SK-N-MC (cell line): ENCODE measurements at places on chromosomes 6 and 20.

DNA sequence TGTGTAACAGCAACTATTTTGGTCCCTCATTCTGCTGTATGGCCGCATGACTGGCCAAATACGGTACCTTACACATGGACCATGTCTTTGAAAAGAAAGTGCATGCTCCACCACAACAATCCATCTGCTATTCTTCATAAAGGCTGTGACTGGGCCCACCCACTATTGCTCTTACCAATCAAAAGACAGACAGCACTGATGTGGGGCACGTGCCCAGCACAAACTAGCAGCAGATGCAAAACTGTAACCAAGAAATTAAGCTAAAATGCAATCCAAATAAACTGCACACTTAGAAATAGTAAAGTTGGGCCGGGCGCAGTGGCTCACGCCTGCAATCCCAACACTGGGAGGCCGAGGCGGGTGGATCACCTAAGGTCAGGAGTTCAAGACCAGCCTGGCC lies 20.5 kb downstream of the MDN1 start:
- DNase-seq = no peak

GRCh38 chr20:6228302-6228843 lies 105.5 kb upstream of the FERMT1 start:
- no peak for DNase-seq

DNA sequence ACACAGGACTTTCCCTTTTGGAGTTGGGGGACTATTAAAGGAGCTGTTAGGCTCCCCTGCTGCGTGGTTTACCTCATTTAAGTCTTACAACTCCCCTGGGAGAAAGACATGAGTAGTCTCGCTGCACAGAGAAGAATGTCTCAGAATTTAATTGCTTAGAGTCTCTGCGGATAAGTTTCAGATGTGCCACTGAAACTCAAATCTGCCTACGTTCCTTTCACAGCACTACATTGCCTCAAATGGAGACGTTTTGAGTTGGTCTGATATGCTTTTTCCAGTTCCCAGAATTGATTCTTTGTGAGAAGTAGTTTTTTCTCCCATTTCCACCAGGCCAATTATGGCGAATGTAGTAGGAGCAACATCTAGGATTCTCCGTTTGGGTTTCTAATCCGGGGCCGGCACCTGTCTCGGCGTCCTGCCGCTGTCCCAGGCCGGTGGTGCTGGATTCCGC lies 532 bp upstream of the SLC35F1 start:
- no peak for DNase-seq

GRCh38 chr6:38784506-38785235 lies 69.6 kb downstream of the DNAH8 start:
- DNase-seq = no peak

DNA sequence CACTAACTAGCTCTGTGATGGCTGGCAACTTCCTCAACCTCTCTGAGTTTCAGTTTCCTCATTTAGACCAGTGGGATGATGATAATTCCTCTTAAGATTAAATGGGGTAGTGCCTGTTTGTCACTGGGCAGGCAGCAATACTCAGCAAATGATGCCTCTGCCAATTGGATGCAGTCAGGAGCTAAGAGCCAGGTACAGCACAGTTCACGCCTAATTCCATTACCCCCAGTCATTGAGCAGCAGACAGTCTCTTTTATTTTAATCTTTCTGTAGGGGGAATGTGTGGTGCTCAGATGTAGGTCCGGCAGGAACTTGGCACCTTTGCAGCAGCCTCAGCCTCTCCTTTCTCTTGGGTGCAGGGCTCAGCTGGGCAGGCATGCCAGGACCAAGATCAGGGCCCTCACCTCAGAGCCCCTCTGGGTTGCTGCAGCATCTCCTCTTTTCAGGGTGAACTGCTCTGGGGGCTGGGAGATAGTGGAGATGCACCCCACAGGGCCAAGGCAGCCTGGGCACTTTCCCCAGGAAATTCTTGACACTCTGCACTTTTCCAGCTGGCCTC lies 243.8 kb downstream of the LRFN2 start:
- DNase-seq = no peak

DNA sequence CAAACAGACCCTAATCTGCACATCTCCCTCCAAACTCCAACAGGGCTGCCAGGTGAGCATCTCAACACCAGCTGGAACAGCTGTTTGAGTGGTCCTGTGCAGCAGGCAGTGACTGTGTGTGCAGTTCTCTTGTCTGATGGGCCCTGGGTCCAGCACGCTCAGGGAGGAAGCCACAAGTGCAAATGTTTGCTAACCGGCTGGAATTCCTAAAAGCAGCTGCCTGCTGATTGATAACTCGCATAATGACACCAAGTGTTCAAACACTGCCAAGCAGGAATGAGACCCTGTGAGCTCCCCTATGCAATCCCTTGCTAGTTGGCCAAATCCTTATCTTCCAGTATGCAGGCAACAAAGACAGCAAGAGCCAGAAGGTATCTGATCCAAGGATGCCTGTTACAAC lies 650.6 kb downstream of the CBLN4 start:
- no peak for DNase-seq

- no peak for DNase-seq
Measured at GRCh38 chr20:58109918-58110635, 118.4 kb downstream of the ANKRD60 start.

GRCh38 chr20:62215991-62216635 lies 4.0 kb downstream of the HRH3 start:
- no peak for DNase-seq

DNA sequence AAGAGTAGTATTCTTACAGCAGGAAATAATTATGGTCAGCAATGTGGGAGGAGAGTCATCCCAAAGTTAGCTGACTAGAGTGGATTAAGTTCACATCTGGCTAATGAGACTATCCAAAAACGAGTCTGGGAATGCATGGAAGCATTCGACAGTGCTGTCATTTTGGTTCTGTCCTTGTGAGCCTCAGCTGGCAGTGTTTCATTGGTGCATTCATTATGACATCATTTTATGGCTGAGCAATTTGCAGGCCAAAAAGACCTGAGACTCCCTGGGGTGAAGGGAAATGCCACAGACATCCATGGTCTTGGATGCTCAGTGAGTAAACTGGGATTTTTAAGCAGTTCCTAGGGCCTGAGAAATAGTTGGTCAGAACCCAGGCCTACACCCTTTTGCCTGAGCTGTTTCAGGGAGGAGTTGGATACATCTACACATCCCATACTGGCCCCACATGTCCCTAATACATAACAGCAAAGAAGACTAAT lies 196.4 kb upstream of the CCN2 start:
- no peak for DNase-seq

- DNase-seq = no peak
Measured at GRCh38 chr20:43545837-43546578, 12.8 kb upstream of the SGK2 start.

GRCh38 chr6:40326714-40327421 lies 260.3 kb downstream of the LRFN2 start:
- DNase-seq = no peak

- DNase-seq = no peak
Measured at GRCh38 chr6:43867996-43868395, 98.0 kb downstream of the VEGFA start.

GRCh38 chr20:46253391-46253790 lies 54.9 kb downstream of the CDH22 start:
- DNase-seq = no peak

GRCh38 chr6:35708585-35708984 lies 19.9 kb upstream of the FKBP5 start:
- no peak for DNase-seq

- DNase-seq = no peak
Measured at GRCh38 chr6:91278416-91278815, 691.5 kb upstream of the MAP3K7 start.

DNA sequence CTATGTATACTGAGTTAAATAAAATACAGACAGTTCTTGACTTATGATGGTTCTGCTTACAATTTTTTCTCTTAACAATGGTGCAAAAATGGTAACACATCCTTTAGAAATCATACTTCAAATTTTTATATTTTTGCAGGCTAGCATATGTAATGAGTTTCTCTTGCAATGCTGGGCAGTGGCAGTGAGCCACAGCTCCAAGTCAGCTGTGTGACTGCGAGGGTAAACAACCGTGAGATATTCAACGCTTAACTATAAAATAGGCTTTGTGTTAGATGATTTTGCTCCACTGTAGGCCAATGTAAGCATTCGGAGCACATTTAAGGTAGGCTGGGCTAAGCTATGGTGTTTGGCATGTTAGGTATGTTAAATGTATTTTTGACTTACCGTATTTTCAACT lies 136.1 kb downstream of the PLCB4 start:
- DNase-seq = no peak

- no peak for DNase-seq
Measured at GRCh38 chr6:80465513-80465912, 359.0 kb downstream of the BCKDHB start.

GRCh38 chr6:34057191-34057590 lies 88.7 kb downstream of the GRM4 start:
- no peak for DNase-seq

DNA sequence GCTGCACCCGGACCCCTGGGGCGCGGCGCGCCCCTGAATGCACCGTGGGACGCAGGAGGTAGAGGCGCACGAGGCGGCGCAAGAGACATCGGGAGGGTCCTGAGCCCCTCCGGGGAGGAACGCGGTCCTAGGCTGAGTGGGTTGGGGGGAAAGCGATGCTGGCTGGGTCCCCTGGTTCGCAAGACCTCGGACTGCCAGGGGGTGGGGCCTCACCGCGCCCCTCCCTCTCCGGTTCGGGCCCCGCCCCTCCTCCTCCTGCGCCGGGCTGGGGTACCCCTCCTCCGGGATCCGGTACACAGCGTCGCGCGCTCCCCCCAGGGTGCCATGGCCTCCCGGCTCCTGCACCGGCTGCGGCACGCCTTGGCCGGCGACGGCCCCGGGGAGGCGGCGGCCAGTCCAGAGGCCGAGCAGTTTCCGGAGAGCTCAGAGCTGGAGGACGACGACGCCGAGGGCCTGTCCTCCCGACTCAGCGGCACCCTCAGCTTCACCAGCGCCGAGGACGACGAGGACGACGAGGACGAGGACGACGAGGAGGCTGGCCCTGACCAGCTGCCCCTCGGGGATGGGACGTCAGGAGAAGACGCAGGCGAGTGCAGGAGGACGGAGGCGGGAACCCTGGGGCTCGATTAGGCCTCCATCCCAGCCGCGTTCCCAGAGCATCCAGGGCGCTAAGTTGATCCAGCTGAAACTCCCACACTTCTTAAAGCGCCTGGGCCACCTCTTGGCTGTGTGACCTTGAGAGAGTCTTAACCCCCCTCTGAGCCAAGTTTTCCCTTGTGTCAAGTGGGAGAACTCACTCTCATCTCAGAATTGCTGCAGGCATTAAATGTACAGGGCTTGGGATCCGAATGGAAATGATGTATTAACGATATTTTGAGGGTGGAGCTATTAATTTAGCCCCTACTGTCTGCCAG lies 541 bp downstream of the SNX21 start:
- no peak for DNase-seq
